ENCODE measurements at places on chromosomes 11 and 22. TPM values are rescaled to one million over a fixed set of nuclear protein-coding genes. Genes with fewer than 3 reads are reported as not detected.

DNA sequence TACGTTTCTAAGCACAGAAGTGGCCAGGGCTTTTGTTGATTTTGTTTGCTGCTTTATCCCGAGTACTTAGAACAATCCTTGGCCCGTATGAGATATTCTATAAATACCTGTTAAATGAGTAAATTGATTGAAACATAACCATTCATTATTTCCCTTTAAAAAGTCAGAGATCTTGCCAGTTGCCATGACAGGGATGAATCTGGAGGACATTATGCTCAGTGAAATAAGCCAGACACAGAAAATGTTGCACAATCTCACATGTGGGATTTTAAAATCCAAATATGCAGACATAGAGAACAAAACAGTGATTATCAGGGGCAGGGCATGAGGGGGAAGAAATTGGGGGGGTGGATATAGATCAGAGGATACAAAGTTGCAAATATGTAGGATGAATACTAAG, 1240.1 kb downstream of the LRRC4C start:
- DNase-seq, result no peak

DNA sequence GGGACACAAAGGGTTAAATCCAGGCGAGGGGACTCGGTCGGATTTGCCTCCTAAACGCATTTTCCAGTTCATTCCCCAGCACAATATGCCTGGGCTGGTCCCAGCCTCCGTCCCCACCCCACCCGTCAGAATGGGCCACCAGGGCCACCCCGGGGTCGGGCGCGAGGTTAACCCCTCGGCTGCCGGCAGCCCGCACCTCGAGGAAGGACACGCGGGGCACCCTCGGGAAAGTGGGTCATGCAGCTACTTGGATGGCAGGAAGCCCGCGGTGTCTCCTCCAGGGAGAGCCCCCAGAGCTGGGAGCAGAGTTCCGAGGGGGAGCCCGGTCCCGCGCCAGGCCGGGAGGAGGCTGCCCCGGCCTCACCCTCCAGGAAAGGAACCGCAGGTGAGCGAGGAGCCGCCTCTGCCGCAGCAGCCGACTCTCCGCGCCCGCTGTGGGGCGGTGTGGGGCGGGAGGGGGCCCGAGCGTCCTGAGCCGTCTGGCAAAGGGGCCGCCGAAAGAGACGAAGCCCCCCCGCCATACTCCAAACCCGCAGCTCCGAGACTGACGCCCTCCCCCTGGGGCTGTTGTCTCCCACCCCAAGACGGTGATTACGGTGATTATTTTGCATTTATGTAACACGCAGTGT, 1.4 kb downstream of the NECTIN1 start:
- DNase-seq, result peak; percentile 17

- peak; percentile 51 for DNase-seq
Measured at GRCh38 chr11:95652002-95652472, 137.5 kb downstream of the FAM76B start.

- DNase-seq, result no peak
Measured at GRCh38 chr11:69539416-69540117, 58.1 kb downstream of the LINC01488 start.

DNA sequence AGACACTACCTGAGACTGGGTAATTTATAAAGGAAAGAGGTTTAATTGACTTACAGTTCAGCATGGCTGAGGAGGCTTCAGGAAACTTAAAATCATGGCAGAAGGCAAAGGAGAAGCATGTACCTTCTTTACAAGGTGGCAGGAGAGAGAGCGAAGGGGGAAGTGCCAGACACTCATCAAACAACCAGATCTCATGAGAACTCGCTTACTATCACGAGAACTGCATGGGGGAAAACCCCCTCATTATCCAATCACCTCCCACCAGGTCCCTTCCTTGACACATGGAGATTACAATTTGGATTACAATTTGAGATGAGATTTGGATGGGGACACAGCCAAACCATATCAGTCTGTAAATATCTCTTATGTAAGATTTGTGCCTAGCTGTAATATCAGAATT, 50.9 kb upstream of the ATXN10 start:
- no peak for DNase-seq

- peak; percentile 90 for DNase-seq
Measured at GRCh38 chr11:12692229-12693075, 18.2 kb downstream of the TEAD1 start.

DNA sequence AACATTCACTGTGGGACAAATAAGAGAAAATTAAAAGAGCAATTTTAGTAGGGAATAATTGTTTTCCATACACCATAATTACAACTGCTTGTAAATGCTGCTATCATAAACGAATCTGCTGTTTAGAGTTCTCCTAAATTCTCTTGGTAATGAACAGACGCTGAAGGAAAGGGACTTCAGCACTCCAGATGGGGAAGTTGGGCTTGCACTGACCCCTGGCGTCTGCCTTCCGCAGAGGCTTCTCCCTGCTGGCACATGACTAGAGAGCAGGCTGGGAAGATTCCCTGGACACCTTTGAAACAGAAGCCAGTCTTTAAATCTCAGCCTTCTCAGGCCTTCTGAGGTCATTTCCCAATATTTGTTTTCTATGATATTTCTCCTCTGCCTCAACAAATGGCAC, 84.1 kb downstream of the NXPE2 start:
- peak; percentile 69 for DNase-seq

DNA sequence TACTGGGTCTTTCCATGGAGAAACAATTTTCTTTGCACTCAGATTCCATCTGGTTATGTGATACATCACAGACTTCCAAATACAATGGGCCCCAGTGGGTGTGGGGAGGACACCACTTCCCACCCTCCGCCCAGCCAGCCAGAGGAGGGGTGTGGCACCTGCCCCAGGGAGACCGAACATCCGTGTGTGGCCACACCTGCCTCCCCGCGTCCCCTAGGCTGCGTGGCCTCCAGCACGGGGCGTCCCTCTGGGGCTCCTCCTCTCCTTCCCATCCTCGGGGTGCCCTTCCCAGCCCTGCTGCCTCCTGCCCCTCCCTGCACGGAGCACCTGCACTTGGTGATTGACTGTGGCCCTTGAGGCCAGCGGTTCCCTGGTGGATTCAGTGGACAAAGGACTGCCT, 49.1 kb downstream of the CERK start:
- DNase-seq, result no peak

DNA sequence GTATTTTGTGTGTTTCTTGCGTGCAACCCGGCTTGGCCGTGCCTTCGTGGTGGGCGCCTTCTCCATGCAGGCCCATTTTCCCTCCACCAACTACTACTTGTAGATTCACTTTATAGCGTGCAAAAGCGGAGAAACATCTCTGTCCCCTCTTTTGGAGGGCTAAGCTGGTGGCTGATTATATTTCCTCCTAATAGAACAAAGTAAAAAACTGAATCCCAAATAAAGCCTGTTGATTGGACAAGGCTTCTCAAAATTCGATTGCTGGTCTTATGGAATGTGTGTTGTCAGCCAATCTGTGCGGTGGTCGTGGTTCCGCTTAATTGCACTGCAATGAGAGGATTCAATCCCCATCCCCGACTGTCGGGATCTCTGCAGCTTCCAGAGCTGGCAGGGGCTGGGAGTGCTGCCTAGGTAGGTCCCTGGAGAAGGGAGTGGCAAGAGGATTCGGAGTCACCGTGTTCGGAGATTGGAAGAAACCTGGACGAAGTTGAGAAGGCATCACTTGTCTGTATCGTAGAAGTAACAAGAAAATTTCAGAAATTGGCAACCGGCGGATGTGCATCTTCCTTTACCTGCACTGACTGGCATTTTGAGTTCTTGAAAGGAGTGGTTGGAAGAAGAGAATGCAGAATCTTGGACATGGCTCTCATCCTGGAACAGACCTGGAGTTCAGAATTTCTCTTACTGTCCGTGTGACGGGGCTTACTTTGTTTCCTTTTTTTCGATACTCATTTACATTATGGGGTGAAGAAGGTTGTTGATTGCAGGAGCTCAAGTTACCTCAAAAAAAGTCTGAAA, 1.1 kb downstream of the HMGXB4 start:
- DNase-seq, result peak; percentile 34

DNA sequence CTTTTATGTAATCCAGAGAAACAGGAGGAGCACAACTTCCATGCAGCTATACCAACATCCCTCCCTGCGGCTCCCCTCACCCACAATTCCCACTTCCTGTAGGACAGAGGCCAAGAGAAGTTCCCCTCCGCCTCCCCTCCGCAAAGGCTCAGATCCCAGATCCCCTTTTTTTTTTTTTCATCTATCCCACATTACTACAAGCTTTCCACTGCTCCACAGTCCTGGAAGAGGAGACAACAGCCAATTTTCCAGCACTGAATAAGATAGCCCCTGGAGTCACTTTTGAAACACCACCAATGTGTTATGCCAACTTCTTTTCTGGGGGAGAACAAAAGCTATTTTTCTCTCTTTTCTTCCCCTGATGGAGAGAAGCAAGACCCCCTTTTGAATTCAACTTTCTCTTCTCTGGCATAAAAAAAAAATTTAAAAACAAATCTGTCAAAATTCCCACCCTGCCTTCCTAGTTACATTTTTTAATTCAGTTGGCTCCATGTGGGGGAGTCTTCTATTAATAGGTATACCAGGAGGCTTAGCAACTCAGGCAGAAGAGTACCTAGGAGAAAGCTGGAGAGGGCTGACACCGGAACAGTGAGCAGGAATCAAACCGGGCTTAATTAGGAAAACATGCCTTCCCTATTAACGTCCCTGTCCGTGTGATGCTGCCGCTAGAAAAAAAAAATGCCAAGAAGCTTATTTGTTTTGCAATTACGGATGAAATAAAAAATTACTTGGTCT, 543.4 kb downstream of the BUD13 start:
- DNase-seq, result no peak

GRCh38 chr11:95559899-95560298, 229.7 kb downstream of the FAM76B start:
- DNase-seq, result no peak

DNA sequence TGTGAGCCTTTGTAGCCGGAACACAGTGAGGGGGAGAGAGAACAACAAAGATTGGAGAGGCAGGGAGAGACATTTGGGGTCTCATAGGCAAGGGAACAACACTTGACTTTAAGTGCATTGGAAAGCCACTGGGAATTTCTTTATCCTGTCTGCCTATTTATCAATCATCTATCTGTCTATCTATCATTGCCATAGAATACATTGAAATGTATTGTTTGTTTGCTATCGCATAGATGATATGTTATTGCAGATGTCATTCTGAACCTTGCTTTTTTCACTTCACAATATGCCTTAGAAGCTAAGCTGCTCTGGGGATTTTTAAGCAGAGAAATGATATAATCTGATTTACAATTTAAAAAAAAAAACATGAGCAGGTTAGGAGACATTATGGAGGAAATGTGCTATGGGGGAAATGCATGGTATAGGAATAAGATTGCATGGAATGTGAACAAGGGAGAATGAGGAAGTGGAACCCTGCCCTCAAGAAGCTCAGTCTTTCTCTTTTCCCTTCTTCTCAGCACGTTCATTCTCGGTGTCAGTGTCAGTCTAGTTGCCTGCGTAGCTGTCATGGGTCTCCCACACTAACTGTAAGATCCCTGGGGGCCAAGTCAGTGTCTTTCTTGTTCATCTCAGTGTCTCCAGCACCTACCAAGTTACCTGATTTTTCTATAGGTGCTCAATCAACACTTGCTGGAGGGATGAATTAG, 158.7 kb upstream of the ARHGAP20 start:
- DNase-seq, result no peak

- no peak for DNase-seq
Measured at GRCh38 chr11:128660947-128661346, 32.9 kb upstream of the FLI1 start.

DNA sequence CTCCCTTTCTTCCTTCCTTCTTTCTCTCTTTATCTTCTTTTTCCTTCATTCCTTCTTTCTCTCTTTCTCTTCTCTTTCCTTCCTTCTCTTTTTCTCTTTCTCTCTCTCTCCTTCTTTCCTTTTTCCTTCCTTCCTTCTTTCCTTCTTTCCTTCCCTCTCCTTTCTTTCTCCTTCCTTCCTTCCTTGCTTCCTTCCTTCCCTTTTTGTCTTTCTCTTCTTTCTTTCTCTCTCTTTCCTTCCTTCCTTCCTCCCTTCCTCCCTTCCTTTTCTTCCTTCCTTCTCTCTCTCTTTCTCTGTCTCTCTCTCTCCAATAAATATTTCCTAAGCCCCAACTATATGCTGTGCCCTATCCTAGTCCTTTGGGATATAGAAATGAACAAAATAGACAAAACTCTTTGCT, 60.5 kb downstream of the CACNG2 start:
- DNase-seq, result no peak

DNA sequence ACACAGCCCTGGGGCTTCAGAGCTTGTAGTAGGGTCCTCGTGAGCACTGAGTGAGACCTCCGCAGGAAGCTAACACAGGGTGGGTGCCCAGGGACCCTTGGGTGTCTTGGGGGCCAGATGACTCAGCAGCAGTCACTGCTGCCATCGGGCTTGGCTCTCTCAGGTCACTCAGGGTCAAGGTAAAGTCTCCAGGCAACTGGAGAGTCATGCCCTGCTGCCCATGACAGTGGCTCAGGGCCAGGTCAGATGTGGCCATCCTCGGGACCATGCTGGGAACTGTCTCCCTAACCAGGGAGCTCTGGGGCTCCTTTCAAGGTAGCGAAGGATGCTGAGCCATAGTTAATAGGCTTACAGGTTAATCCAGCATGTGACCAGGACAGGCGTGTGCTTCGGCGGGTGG, 44.4 kb upstream of the SLC22A12 start:
- DNase-seq, result no peak

DNA sequence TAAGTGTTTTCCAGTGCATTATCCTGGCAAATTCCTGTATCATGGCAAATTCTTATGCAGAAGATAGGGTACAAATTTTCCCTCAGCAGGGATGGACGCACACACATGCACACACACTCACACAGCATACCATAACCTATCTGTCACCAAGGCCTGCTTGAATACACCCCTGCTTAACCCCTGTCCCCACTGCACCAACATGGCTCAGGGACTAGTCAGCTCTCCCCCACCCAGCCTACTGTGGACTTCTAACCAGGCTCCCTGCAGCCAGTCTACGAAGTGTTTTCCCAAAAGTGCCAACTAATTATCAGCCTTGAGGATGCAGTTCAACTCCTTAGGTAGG, 63.1 kb downstream of the RAB30 start:
- DNase-seq, result no peak

- DNase-seq, result no peak
Measured at GRCh38 chr22:32401486-32401885, 10.6 kb downstream of the RTCB start.

DNA sequence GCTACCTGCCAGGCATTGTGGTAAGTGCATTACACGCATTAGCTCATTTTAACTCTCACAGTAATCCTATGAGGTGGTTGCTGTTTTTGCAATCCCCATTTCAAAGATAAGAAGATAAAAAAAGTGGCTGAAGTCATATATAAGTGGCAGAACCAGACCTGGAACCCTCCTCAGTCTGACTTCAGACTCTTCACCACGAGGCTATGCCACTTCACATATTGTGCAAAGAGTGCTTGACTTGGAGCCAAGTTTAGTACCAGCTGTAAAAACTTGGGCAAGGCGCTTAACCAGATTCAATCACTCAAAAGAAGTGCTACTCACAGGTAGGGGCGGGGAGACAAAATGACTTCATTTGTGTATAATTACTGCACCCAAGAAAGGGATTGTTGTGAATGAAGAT, 15.3 kb downstream of the BPIFC start:
- DNase-seq, result no peak

The MYRF gene
- total RNA-seq, result 0.20 TPM

The A4GALT gene
- total RNA-seq, result 43.8 TPM

The SERHL2 gene
- 3.8 TPM for total RNA-seq

The KIRREL3 gene
- total RNA-seq, result not detected

The ASRGL1 gene
- total RNA-seq, result 10.5 TPM

The PRR5L gene
- total RNA-seq, result 3.0 TPM

The OR6A2 gene
- total RNA-seq, result under 0.01 TPM

The RIMBP3B gene
- under 0.01 TPM for total RNA-seq

The GRIA4 gene
- total RNA-seq, result not detected

The ZBTB16 gene
- 22.0 TPM for total RNA-seq

The OR52H1 gene
- not detected for total RNA-seq

Data from lung microvascular endothelial cell (primary cell).